ENCODE measurements at places on chromosomes 1 and 21.
A peak's percentile ranks its signal among the peaks of the same experiment; 100 is the strongest.

GRCh38 chr1:1293263-1294249 lies 13.3 kb downstream of the SCNN1D start:
- no peak for DNase-seq

- peak; percentile 77 for DNase-seq
These were observed 21.9 kb upstream of the PIK3CD start for GRCh38 chr1:9629445-9630201.

- no peak for DNase-seq
These were observed 43.7 kb downstream of the UBIAD1 start for GRCh38 chr1:11316701-11317100.

DNA sequence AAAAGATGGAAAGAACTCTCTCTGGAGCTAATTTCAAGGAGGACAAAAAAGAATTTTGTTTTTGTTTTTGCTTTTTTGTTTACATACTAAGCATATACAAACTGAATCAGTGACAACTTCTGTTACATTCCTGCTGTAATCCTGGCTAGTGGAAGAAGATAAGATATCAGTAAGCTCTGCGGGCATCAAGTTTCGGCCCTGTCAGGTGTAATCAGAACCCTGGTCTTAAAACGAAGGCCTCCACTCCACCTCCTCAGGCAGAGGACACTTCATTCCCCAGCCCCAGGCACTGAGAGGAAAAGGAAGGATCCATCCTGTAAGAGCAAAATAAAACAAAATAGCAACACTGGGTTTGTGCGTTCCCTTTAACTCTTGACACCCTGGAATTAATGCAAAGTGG lies 88.9 kb upstream of the ARHGAP29 start:
- no peak for DNase-seq

GRCh38 chr1:152502496-152503180 lies 8.0 kb upstream of the LCE5A start:
- no peak for DNase-seq

GRCh38 chr1:36070349-36070748 lies 13.5 kb upstream of the TEKT2 start:
- DNase-seq: no peak

DNA sequence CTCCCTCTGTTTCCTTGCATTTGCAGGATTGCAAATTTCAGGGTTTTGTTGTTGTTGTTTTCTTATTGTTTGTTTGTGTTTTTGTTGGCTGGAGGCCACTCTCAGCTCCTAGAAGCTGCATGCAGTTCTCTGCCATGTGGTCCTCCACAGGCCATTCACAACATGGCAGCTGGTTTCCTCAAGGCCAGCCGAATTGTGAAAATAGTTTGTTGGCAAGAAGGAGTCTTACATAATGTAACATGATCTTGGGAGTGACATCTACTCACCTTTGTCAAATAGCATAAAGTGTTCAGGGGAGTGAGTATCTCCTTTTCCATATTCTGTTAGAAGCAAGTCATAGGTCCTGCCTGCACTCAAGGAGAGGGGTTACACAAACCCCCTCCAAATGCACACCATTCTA lies 10.6 kb upstream of the UAP1 start:
- no peak for DNase-seq

DNA sequence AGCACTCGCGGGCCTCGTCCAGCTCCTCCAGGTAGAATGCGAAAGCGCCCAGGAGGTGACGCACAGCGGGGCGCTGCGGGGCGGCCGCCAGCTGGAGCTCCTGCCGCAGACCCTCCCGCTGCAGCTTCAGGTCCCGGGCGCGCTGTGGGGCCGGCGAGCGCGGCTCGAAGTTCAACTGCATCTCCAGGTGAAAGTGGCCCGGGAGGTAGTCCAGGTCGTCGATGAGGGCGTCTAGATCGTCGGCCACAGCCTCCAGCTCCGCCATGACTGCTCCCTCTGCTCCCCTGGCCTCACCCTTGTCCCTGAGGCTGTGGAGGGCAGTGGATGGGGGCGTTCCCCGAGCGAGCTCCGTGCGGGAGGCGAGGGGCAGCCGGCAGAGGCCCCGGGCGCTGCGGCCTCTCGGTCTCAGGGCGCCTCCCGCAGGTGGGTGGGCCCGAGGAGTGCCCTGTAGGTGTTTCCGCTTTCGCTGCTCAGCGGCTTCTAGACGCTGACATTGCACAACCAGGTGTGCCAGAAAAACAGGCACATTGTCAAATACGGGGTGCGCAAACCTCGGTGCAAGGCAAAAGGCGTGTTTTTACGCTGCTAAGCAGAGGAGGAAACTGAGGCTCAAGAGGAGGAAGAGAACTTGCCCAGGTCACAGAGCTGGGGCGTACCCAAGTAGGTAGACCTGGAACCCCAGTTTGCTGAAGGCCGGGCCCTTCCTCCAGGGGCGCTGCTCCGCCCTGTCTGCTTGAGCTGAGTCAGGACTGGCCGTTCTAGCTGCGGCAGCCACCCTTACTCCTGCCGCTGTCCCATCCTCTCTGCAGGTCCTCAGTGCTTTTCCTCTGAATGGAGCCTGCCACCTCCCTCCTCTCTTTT lies at the start of gene TTC22:
Gene TTC22, minus strand, starts transcription at position 425 of the 861 bp plus-strand sequence. Its CDS starts 160 bp downstream, at position 265.
- peak; percentile 19 for DNase-seq

GRCh38 chr1:115729756-115730155 lies 38.8 kb downstream of the CASQ2 start:
- DNase-seq: peak; percentile 77

GRCh38 chr1:199279067-199279466 lies 640.2 kb downstream of the PTPRC start:
- peak; percentile 48 for DNase-seq

- peak; percentile 97 for DNase-seq
These were observed at the start of gene LIX1L for GRCh38 chr1:145957443-145958319. TSS of gene LIX1L (minus strand) at chr1:145958017. CDS start at chr1:145957927, 90 bp downstream.

- DNase-seq: no peak
These were observed 17.6 kb downstream of the MAPKAPK2 start for GRCh38 chr1:206702260-206702659.

- DNase-seq: peak; percentile 72
These were observed 27.2 kb downstream of the NUAK2 start for GRCh38 chr1:205294175-205294917.

- DNase-seq: no peak
These were observed 50.8 kb upstream of the COL24A1 start for GRCh38 chr1:86207323-86207722.

DNA sequence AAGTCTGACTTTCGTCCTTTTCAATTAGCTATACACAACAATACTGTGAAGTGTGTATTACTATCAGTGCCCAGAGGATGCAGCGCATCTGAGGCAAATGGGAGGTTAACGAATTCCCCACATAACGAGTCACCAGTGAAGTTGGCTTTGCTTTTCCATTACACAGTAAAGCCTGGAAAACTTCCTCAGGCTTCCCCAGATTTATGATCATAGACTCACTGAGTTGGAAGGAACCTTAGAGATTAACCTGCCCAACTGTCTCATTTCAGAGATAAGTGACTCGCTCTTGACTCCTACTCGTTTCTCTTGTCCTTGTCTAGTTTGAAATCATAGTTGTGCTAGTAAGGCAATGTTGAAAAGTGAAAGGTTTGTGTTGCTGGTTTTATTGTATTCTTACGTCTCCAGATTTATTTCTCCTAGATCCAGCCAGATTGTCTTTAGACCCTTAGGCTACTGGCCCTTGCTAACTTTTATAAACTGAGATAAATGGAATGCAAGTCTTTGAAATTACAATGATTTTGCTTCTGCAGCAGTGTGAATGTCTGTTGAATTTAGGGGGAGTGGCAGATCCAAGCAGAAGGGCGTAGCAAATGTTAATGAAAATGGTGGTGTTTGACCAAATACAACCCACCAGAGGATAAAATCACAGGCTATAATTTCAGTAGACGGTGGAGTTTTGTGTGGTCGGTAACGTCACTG lies 17.3 kb downstream of the S1PR1 start:
- no peak for DNase-seq

- peak; percentile 3 for DNase-seq
These were observed 113.2 kb upstream of the CYYR1 start for GRCh38 chr21:26686278-26686677.

DNA sequence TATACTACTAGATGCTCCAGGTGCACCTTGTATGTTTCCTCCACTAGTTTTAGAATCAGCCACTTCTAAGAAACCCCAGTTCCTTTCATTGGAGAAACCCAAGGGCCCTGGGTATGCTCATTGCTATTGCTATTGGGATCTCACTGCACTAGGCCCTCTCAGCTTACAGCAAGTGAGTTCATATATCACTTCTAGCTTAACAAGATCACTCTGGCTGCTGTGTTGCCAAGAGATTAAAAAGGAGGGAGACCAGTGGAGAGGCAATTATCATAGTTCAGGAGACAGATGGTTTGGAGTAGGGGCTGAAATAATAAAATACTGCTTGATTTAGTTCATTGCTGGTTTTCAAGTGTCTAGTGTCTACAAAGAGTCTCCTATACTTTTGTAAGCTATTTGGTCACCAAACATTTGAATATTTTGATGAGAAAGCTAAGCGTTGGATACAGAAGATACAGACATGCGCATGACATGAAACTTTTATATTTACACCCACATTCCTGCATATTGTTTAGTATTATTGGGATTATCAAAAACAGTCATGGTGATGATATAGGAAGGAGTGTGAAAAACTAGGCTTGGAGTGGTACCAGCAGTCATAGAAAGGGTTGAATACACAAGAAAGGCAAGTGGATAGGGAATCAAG lies 671.9 kb downstream of the ADGRL2 start:
- no peak for DNase-seq

DNA sequence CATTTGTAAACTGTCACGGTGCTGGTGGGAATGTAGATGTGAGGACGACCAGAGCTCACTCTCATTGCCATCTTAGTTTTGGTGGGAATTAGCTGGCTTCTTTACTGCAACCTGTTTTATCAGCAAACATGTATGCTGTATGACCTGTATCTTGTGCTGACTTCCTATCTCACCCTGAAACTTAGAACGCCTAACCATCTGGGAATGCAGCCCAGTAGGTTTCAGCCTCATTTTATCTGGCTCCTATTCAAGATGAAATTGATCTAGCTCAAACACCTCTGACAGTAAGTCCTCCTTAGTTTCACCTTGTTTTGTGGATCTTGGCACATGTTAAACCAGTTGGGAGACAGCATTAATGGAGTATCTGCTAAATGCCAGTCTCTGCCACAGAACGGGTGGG lies 174.6 kb downstream of the HLX start:
- no peak for DNase-seq

GRCh38 chr1:206826394-206826793 lies 39.0 kb upstream of the IL20 start:
- no peak for DNase-seq

DNA sequence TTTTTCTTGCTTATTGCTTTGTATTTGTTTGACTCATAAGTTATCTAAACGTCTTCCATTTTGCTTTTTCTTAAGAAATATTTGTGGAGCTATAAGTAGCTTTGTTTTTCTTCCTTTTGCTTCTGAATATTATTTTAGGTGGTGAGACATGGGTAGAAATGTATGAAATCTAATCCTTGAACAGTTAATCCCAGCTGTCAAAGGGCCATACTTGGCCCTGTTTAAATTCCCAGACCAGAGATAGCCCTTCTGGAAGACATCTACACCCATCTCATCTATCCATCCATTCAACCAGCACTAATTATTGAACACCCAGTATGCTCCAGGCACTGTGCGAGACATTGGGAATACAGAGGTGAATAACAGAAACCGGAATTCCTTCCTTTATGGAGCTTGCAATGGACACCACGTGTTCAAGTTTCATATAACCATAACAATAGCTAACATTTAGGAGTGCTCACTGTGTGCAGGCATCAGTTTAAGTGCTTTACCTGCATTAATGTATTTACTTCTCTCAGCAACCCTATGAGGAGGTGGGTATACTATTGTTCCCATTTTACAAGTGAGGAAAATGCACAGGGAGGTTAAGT lies 8.7 kb downstream of the TACSTD2 start:
- no peak for DNase-seq

DNA sequence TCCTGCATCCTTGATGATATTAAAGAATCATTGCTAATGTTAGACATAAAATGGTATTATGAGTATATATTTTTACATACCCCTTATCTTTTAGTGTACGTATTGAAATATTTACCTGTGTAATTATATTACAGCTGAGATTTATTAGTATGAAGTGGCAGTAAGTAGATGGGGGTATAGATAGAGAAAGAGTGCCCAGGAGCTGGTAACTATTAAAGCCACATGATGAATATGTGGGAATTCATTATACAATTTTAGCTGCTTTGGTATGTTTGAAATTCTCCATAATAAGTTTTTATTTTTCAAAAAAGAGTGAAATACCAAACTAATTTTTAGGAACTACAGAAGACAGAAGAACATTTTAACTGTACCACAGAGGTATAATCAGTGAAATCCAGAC lies 339.0 kb downstream of the PLPP3 start:
- DNase-seq: no peak

DNA sequence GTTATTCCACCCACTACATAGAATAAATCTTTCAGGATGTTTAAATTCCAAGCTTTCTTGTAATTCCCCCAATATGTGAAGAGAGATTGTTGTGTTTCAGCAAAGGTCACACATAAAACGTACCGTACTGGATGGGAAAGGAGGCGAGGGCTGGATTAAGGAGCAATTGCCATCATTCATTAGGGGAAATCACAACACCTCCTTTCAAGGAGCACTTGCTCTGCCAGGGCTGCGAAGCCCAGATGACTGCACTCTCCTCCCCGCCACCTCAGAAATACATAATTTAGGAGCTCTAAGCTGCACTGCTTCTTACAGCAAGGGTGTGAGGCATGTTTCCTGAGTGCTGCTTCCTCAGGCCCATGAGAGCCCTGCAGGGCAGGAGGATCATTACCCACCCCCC lies 29.6 kb downstream of the MATN1 start:
- DNase-seq: no peak

- DNase-seq: no peak
These were observed 16.1 kb downstream of the SIPA1L2 start for GRCh38 chr1:232613752-232614381.

DNA sequence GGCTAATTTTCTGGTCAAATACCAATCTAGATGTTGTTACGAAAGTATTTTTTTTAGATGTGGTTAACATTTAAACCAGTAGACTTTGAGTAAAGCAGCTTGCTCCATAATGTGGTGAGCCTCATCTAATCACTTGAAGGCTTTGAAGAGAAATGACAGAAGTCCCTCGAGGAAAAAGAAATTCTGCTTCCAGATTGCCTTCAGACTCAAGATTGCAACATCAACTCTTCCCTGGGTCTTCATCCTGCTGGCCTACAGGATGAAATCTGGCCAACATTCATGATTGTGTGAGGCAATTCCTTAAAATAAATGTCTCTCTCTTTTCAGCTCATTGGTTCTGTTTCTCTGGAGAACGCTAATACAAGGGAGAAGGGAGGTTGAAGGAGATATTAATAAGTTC lies 32.5 kb upstream of the SSX2IP start:
- DNase-seq: no peak

GRCh38 chr1:29682171-29682918 lies 446.0 kb downstream of the PTPRU start:
- no peak for DNase-seq

- no peak for DNase-seq
These were observed 9.4 kb downstream of the TRIM45 start for GRCh38 chr1:117112047-117112717.

DNA sequence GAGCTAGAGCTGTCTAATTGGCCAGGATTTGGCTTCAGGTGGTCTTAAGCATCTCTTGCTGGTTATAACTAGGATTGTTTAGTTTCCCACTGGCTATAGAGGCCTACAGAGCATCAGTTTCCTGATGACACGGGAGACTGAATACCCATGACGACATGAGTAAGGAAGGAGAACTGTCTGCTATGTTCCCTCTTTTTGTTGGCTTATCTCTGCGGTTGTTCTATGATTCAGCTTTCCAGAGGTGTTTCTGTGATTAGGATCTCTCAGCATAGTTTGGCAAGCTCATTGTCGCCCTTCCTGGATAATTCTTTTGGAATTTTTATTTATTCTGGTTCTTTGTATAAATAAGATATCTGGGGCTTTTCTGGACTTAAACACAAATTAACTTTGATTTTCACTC lies 163.4 kb downstream of the OLFM3 start:
- no peak for DNase-seq

All from suppressor macrophage treated with lipopolysaccharide for 4 hours (primary cell).